H7 (cell line): ENCODE measurements at places on chromosomes 4 and X. TPM values are rescaled to one million over a fixed set of nuclear protein-coding genes. Genes with fewer than 3 reads are reported as not detected.

- DNase-seq: no peak
Measured at GRCh38 chr4:189404271-189404670, 536.4 kb upstream of the FRG1 start.

DNA sequence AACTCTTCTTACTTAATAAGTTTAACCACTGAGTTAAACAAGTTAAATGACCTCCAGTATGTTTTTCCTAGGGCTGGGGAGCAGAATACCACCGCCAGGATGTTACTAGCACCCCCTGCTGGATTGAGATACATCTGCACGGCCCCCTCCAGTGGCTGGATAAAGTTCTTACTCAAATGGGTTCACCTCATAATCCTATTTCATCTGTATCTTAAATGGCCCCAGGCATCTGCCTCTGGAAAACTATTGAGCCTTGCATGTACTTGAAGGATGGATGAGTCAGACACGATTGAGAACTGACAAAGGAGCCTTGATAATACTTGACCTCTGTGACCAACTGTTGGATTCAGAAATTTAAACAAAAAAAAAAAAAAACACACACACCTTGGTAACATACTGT is 61.5 kb upstream of the MMAA start:
- peak; percentile 58 for DNase-seq

GRCh38 chr4:37225778-37226177 is 18.8 kb upstream of the NWD2 start:
- DNase-seq: no peak

GRCh38 chr4:27007507-27007906 is 146.9 kb downstream of the STIM2 start:
- no peak for DNase-seq

- DNase-seq: no peak
Measured at GRCh38 chr4:54554339-54554990, 103.3 kb upstream of the KIT start.

- DNase-seq: no peak
Measured at GRCh38 chr4:133390198-133390855, 241.2 kb downstream of the PCDH10 start.

GRCh38 chr4:19134685-19135084 is 1113.1 kb upstream of the LCORL start:
- DNase-seq: no peak

DNA sequence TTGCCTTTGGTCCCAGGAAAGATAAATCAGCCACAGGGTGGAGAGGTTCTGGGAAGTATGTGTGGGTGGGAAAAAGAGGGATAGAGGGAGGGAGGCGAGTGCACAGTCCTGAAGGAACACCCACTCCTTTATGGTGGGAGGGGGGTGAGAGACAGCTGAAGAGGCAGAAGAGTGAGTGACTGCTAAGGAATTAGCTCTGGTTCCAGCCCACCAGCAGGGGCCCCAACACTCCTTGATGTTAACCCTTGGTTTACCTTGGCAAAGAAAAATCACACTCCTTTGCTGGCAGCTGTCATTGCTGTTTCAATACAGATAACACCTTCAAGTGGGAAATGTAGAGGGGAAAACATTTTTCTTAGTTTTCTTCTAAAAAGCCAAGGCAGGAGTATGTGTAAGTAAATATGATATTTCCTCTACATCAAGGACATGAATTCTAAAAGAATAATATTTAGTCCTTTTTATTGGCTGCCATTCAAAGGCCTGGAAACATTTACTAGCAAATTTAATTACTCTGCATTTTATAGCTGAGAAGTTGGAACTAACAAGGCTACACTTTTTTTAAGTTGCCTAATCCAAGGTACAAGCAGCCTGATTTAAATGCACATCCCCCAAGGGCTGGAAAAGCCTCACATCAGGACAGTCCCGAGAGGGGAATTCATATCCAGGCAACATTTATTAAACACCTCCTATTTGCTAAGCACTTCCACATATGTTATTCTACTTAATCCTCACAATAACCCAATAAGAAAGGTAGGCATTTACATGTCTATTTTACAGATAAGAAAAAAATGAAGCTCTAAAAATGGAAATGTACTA is 81.7 kb downstream of the HS6ST2 start:
- DNase-seq: peak; percentile 36

DNA sequence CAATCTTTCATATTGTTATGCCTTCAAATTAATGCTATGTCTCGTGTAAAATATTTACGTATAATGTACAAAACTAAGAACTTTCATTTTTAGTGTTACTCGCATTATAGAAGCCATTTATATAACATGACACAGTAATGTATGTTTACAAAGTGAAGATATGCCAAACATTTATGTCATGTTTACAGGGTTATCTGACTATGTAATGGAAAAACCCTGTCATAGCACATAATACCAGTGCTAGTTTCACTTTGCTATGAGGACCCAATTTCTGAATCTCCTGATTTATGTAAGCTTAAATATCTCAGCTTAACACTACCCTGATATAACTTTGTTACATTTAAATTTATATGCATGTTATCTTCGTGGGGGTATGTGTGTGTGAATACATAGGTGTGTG is 233.1 kb downstream of the FAT4 start:
- DNase-seq: no peak

GRCh38 chr4:146051728-146052391 is 113.2 kb upstream of the ZNF827 start:
- no peak for DNase-seq

GRCh38 chrX:69153060-69153730 is 12.1 kb downstream of the PJA1 start:
- peak; percentile 74 for DNase-seq

- peak; percentile 70 for DNase-seq
Measured at GRCh38 chrX:110944751-110945675, 149.4 kb upstream of the CHRDL1 start.

GRCh38 chrX:114675365-114675764 is 91.5 kb downstream of the HTR2C start:
- DNase-seq: no peak

GRCh38 chrX:71945237-71945805 is 34.7 kb downstream of the NHSL2 start:
- DNase-seq: no peak

- DNase-seq: no peak
Measured at GRCh38 chr4:142452161-142452855, 393.8 kb downstream of the INPP4B start.

GRCh38 chr4:93834249-93835066 is 5.9 kb downstream of the ATOH1 start:
- DNase-seq: peak; percentile 83

GRCh38 chr4:888029-888428 is 44.1 kb downstream of the GAK start:
- no peak for DNase-seq

DNA sequence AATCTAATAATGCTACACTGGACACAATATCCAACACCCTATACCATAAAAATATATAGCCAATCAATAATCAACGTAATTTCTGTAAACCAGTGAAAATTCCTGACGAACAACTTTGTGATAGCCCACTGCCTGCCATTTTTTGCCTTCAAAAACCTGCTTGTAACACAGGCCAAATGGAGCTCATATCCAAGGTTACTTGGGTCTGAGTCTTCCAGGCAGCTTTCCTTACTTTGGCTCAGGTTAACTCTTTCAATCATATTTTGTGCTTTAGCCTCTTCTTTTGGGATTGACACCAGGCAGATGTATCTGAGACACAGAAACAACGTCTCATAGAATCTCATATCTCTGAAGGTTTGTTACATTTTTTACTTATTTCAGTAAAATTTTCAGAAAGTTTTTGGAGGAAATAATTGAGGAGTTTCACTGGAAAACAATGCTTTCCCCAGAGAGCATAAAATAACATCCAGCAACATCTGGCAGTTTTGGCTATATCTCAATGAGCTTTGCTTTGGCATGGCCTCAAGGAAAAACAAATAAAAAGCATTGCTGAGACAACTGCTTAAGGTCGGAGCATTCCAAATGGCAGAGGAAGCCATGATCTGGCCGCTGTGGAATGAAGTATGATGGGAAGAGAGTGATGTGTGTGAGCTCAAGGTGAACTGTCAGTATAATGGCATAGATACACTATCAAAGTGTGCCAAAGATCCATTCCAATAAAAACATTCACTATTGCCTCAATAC is 162.9 kb upstream of the SPIN4 start:
- no peak for DNase-seq

GRCh38 chr4:118732591-118733330 is 47.6 kb downstream of the METTL14 start:
- no peak for DNase-seq

DNA sequence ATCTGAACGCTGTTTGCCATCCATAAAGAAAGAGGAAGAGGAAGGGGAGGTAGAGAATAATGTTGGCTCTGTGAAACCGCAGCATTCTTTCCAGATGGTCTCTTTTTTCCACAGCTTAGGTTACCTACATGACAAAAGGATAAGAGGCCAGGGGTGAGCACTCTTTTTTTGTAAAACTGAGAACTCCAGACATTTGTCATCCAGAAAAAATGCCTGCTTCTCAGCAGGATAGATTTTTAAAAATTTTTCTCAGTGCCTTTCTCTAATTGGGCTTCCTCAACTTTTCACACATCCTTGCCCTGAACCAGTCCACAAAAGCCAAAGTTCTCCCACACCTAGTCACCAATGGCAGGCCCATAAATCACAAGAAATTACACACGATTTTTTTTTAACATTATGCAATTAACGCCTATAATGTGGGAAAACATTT is 158.1 kb upstream of the TENM3 start:
- peak; percentile 30 for DNase-seq

GRCh38 chrX:117987373-117987772 is 129.2 kb downstream of the KLHL13 start:
- no peak for DNase-seq

GRCh38 chrX:21885568-21885967 is 29.8 kb downstream of the YY2 start:
- DNase-seq: no peak

DNA sequence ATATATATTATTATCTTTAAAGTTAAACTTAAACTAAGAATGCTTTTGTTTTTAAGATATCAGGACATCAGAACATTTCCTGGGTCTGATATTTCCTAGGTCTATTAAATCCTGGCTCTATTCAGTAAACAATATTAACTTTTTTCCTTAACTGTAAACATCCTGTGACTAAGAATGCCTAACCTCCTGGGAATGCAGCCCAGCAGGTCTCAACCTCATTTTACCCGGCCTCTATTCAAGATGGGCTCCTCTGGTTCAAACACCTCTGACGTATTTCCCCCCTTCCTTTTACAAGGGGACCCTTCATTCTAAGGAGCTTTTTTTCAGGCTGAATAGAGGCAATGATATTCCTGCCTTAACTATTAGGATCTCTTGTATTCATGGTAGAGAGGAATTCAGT is 35.8 kb upstream of the DYNLT3 start:
- no peak for DNase-seq

DNA sequence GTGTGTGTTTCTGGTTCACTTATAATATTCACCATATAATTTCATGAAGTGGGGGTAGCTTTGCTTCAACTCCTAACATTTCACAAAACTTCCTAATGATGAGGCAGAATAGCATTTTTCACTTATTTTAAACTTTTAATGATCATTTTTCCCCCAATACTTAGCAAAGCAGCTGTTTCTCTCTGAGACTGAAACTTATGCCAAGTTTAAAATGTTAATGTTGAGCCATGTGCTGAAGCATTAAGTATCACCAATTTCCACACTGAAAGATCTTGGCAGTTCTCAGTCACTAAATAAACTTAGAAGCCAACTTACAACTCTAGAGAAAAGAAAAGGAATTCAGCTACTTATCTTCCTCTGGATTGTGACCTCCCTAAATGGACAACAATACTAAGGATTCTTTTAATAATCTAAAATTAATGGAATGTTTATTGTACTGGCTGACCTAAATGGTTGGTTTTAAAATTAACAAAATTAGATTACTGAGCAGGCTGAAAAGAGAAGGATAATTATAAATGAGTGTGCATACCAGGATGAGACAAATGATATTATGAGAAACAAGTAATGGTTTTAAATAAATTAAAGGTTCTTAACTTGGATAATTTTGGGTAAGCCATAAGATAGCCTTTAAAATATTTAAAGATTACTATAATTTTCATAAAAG is 1429.4 kb upstream of the ADGRL3 start:
- no peak for DNase-seq

- no peak for DNase-seq
Measured at GRCh38 chr4:171279131-171279530, 534.1 kb upstream of the GALNTL6 start.

DNA sequence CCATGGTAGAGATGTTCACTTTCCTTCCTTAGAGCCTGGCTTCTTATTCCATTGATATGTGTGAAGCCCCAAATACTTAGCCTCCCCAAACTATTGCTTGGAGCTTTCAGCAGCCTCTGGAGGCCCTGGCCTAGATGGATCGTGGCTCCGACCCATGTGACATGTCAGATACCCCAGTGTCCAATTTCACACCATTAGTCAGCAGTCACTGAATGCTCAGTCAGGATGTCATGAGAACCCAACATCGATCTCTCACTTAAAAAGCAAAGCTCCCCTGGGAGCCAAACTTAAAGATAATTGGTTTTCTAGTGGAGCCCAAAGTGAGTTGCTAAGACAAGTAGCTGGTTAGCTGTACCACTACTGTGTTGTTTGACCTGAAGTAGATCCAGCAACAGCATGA is 41.6 kb upstream of the IGSF1 start:
- no peak for DNase-seq

Gene FABP2
- not detected in 2 replicates for total RNA-seq

Gene CTAG2
- total RNA-seq: not detected in 2 replicates

Gene ADH7
- total RNA-seq: not detected in 2 replicates

Gene UGT2B7
- total RNA-seq: not detected in 2 replicates

Gene IL2
- not detected in 2 replicates for total RNA-seq

Gene MAGEB17
- total RNA-seq: 0.21 and 0.33 TPM in 2 replicates

Gene MMRN1
- total RNA-seq: 0.03 TPM in 1 of 2 replicates, not detected in the other

Gene AFM
- total RNA-seq: not detected in 2 replicates

Gene TMPRSS11B
- not detected in 2 replicates for total RNA-seq

Gene ARHGAP36
- total RNA-seq: 0.28 and 0.30 TPM in 2 replicates

Gene PCDH19
- 1.1 and 2.4 TPM in 2 replicates for total RNA-seq

Gene ADH1B
- not detected in 2 replicates for total RNA-seq

Gene RNF150
- 1.1 and 1.4 TPM in 2 replicates for total RNA-seq

Gene WFS1
- total RNA-seq: 21.0 and 22.6 TPM in 2 replicates

Gene USP51
- total RNA-seq: 6.6 and 6.7 TPM in 2 replicates

Gene ETDB
- total RNA-seq: not detected in 2 replicates

Gene MCF2
- total RNA-seq: 1.1 and 2.3 TPM in 2 replicates
